Gastroesophageal sphincter (tissue), 4 donors: ENCODE measurements at places on chromosomes 12 and 14.

- ATAC-seq: no peak
These were observed 46.6 kb upstream of the PAPOLA start for GRCh38 chr14:96455588-96455987.

DNA sequence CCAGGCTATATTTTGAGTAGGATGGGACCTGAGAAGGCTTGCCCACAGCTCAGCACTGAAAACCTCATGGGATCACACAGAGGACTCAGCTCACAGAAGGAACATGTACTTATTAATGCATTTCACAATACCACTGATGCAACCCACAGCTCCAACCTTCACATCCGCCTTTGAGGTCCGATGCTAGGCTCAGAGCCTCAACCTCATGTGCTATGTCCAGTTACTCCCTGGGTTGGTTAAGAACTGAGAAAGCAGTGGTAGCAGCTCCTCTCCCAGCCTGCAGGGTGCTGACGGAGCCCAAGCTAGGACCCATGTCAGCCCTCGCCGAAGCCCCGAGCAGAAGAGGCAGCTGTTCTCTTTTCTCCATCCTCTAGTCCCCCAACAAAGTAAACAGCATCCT, 52.9 kb downstream of the SPTB start:
- no peak for ATAC-seq

DNA sequence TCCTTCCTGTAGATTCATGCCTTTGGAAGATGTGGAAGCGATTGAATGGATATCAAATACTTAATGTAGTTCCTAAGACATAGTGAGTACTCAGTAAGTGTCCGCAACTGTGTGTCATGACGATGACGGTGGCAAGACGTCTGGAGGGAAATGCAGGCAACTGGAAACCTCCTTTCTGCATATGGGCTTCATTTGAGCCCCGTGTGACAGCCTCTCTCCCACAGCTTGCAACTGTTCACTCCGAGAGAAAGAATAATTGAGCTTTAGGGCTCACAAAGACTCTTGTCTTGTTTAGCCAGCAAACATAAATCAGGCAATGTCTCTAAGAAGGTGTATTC, 6.9 kb downstream of the CFAP251 start:
- ATAC-seq: no peak

DNA sequence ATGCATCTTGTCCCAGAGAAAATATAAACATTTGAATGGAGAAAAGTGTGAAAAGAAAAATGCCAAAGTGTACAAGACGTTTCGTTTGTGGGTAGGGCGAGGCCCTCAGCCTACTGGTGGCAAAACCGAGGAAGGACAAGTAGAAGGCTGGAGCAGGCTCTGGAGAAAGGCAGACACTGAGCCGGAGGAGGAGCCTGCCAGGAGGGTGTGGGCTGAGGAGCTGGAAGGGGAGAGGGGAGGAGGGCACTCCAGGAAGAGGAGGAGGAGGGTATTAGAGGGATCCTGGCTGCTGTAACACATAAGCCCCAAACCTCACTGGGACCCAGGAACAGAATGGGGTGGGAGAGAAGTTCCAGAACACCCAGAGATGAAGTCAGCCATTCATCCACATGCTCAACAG, 47.7 kb downstream of the CLMN start:
- ATAC-seq: no peak

- no peak for ATAC-seq
These were observed 104.3 kb upstream of the CNTN1 start for GRCh38 chr12:40587970-40588369.

DNA sequence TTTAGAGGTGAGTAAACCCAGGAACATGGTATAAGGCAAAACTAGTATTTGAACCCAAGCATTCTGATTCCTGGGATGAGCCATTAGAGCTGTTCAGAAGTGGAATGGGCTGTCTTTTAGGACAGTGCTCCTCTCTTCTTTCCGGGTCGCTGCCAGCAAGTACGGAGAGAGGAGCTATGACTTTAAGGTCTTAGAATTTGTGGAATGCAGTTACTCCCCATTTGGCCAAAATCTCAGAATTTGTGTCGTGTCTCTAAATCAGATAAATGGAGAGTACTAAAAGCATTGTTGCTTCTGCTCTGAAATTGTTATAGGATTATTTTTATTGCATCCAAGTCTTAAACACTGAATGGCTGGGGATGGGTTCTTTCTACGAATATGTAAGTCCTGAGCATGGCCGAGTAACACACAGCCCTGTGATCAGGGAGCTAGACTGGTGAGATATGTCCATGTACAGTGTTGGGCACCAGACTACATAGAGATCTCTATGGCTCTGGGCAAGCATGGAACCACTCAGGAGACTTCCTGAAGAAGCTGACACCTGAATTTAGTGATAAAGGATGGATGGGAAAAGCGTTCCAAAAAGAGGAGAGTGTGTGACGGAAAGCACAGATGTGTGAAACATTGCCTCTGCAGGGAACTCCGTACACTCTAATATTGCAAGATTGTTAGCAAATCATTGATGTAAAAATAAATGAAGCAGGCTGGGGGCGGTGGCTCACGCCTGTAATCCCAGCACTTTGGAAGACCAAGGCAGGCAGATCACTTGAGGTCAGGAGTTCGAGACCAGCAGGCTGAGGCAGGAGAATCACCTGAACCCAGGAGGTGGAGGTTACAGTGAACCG, 184.7 kb downstream of the SRGAP1 start:
- ATAC-seq: peak; percentile 57
